Kidney (tissue), 22 donors: ENCODE measurements at places on chromosomes 11 and 22.

DNA sequence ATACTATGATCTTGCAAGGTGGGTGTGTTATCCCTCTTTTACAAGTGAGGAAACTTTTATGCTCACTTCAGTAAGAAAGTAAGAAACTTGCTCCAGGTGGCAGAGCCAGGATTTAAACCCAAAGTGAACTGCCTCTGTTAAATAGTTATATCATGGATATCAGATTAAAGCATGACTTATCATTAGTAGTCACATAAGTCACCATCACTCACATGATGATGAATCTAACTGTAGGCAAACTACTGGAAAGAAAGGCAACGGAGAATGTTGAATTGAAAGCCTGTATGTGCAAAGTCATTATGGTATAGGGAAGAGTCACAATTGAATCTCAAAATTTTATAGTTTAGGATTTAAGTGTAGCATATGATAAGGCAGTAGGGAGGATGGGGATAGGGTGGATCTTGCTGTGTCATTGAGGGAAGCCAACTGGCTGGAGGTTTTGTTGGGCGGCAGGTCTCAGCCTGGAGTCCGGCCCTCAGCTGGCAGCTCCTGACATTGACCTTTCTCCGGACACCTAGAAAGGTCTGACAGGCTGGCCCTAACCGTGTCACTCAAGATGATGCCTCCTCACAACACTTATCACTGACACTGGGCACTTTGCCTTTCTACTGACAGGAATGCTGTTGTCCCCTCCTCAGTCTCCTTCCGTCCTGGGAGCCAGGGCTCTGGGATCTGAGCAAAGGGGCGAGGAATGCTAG lies 98.3 kb downstream of the EMSY start:
- no peak overlapping the region for H3K27ac ChIP-seq
- no peak for DNase-seq
- peaks cover 13% of the 10 kb centered on the region for H3K36me3 ChIP-seq
- no peak overlapping the region for H3K4me3 ChIP-seq

- H3K27ac ChIP-seq: no peak overlapping the region
- no peaks in the 10 kb centered on the region for H3K36me3 ChIP-seq
- no peak for DNase-seq
- no peak overlapping the region for H3K4me3 ChIP-seq
Measured at GRCh38 chr11:17718510-17718962, 835 bp upstream of the MYOD1 start.

- DNase-seq: no peak
- no peak overlapping the region for H3K27ac ChIP-seq
Measured at GRCh38 chr11:11584530-11584810, 37.3 kb downstream of the GALNT18 start.

DNA sequence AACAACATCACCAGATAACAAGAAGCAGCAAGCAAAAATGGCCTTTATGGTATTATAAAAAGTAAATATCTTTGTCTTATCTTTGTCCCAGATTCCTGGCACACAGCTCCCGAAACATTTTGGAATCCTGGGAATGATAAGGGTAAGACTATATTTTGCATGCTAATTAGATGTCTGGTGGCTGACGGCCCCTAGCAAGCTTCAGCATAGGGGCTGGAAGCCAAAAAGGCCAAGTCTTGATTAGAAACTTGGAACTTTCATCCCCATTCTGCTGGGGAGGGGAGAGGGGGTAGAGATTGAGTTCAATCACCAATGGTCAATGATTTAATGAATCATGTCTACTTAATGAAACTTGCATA lies 38.2 kb upstream of the EED start:
- no peak overlapping the region for H3K27ac ChIP-seq
- H3K36me3 ChIP-seq: no peaks in the 10 kb centered on the region
- DNase-seq: no peak
- H3K4me1 ChIP-seq: no peaks in the 10 kb centered on the region
- no peaks in the 10 kb centered on the region for H3K27me3 ChIP-seq
- no peak overlapping the region for H3K4me3 ChIP-seq

GRCh38 chr11:72712168-72712751 lies 38.0 kb upstream of the PDE2A start:
- DNase-seq: peak; percentile 87
- peaks cover 4% of the 10 kb centered on the region for H3K4me1 ChIP-seq
- H3K36me3 ChIP-seq: peaks cover 17% of the 10 kb centered on the region
- H3K27me3 ChIP-seq: no peaks in the 10 kb centered on the region
- H3K27ac ChIP-seq: no peak overlapping the region

DNA sequence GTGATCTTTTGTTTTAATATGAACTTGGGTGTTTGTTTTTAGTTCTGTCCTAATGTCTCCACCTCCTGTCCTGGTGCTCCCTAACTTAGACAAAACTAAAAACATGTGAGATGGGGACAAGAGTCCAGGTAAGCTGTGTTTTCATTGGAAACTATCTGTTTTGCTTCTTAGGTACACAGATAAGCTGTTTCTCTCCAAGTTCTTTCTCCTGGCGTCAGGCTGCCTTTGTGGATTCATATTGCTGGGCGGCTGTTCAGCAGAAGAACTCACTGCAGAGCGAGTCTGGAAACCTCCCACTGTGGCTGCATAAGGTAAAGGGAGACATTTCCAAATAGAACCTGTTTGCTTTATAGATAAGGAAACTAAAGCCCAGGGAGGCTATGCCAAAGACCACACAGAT lies 24.7 kb downstream of the PANX1 start:
- DNase-seq: no peak
- H3K27ac ChIP-seq: no peak overlapping the region
- no peak overlapping the region for H3K4me3 ChIP-seq
- no peaks in the 10 kb centered on the region for H3K27me3 ChIP-seq

- peak; percentile 91 for DNase-seq
- peaks cover 3% of the 10 kb centered on the region for H3K36me3 ChIP-seq
- H3K27ac ChIP-seq: peak overlapping the region; percentile 93
- H3K4me1 ChIP-seq: peaks cover 67% of the 10 kb centered on the region
- H3K4me3 ChIP-seq: no peak overlapping the region
Measured at GRCh38 chr11:118910309-118911112, 15.2 kb downstream of the BCL9L start.

- H3K4me3 ChIP-seq: no peak overlapping the region
- H3K4me1 ChIP-seq: peaks cover 4% of the 10 kb centered on the region
- DNase-seq: no peak
- H3K36me3 ChIP-seq: no peaks in the 10 kb centered on the region
- H3K27me3 ChIP-seq: no peaks in the 10 kb centered on the region
- H3K27ac ChIP-seq: no peak overlapping the region
Measured at GRCh38 chr11:119470317-119471291, 47.6 kb upstream of the THY1 start.

- H3K36me3 ChIP-seq: no peaks in the 10 kb centered on the region
- H3K27ac ChIP-seq: no peak overlapping the region
- no peaks in the 10 kb centered on the region for H3K4me1 ChIP-seq
- no peaks in the 10 kb centered on the region for H3K27me3 ChIP-seq
Measured at GRCh38 chr11:28730336-28730735, 622.1 kb downstream of the METTL15 start.

GRCh38 chr11:25435197-25435596 lies 896.7 kb upstream of the ANO3 start:
- no peaks in the 10 kb centered on the region for H3K27me3 ChIP-seq
- no peak overlapping the region for H3K4me3 ChIP-seq
- no peaks in the 10 kb centered on the region for H3K4me1 ChIP-seq
- DNase-seq: no peak
- H3K27ac ChIP-seq: no peak overlapping the region

DNA sequence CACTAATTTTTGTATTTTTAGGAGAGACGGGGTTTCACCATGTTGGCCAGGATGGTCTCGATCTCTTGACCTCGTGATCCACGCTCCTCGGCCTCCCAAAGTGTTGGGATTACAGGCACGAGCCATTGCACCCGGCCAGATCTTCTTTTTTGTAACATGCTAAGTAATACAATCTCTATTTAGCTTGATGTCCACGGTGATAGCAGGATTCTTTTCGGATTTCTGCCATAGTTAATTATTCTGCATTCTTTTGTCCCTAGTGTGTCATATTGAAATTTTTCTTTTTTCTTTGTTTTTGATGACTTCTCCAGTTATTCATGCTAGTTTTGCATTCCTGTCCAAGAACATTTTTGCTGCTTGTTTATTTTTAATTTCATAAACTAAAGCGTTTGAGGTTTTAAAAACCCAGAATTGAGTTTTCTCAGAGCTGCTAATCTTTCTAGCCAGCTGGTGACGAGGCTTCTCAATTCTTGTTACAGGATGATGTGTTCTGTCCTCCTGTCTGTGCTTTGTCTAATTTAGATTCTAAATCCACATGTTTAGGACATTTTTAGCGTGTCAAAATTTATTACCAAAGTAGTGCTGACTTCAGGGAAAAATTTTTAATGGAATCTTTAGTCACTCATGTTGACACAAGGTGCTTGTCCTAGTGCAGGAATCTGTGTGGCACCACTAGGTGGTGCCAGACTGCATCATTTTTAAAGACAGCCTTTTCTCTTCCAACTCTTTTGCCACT lies 21.8 kb downstream of the NF2 start:
- no peak overlapping the region for H3K27ac ChIP-seq
- H3K4me1 ChIP-seq: peaks cover 17% of the 10 kb centered on the region
- no peaks in the 10 kb centered on the region for H3K36me3 ChIP-seq
- H3K4me3 ChIP-seq: no peak overlapping the region

DNA sequence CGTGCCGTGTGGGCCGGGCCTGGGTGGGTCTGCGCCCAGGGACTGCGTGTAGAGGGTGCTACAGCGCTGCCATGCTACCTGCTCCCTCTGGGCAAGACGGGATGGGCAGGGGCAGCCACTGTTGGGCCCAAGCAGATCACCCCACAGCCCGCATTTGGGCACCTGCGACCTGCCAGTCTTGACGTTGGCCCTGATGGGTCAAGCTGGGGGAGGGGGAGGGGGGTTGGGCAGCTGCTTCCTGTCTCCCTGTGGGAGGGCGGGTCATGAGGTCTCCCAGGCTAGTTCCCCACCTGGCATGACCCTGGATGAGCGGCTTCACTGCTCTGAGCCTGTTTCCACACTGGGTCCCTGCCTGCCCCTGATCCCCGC lies 2.8 kb upstream of the RPS19BP1 start:
- H3K27ac ChIP-seq: no peak overlapping the region
- no peak overlapping the region for H3K4me3 ChIP-seq
- no peak for DNase-seq
- no peaks in the 10 kb centered on the region for H3K27me3 ChIP-seq
- peaks cover 18% of the 10 kb centered on the region for H3K4me1 ChIP-seq
- H3K36me3 ChIP-seq: no peaks in the 10 kb centered on the region

DNA sequence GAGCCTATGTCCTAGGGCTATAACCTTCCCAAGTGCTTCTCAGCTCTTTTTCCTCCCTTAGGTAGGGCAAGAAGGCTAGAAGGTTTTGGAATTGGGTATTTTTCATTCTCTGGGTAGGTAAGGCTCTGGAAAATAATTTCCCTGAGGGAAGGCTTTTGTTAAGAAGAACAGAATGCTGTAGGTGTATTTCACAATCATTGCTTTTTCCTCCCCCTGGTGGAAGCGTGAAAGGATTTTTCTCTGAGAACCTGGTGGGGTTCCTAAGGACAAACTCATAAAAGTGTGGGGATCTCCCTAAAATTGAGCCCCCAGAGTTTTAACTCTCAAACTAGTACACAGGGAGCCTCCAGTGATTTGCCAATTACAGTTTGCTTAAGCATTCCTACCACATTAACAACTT lies 41.1 kb upstream of the NARS2 start:
- no peak overlapping the region for H3K4me3 ChIP-seq
- no peak for DNase-seq
- H3K27ac ChIP-seq: no peak overlapping the region

DNA sequence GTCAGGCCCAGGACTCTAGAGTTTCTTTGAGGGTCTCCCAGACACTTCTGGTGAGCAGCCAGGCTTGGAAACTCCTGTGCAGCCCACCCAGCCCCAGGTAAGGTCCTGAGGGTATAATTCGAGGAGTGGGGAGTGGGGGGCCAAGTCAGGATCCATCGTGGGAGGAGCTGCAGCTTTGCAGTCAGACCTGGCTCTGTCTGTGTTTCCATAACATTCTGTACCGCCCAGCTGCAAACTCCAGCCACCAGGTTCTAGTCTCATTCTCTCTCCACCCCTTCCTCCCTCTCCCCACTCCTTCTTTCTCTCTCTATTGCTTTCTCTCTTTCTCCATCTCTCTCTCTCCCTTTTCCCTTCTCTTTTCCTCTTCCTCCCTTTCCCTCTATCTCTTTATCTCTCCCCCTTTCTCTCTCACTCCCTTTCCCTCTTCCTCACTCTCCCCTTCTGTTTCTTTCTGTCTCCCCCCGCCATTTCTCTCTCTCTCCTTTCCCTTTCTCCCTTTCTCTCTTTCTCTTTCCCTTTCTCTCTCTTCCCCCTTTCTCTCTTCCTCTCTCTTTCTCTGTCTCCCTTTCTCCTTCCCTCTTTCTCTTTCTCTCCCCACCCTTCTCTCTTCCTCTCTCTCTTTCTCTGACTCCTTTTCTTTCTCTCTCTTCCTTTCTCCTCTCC lies 127.2 kb downstream of the MN1 start:
- no peak overlapping the region for H3K27ac ChIP-seq
- H3K36me3 ChIP-seq: no peaks in the 10 kb centered on the region
- DNase-seq: no peak
- H3K27me3 ChIP-seq: no peaks in the 10 kb centered on the region
- H3K4me1 ChIP-seq: peaks cover 5% of the 10 kb centered on the region

- H3K4me3 ChIP-seq: no peak overlapping the region
- H3K4me1 ChIP-seq: no peaks in the 10 kb centered on the region
- DNase-seq: no peak
- no peak overlapping the region for H3K27ac ChIP-seq
- no peaks in the 10 kb centered on the region for H3K36me3 ChIP-seq
Measured at GRCh38 chr11:23079382-23079813, 219.1 kb upstream of the CCDC179 start.

- H3K4me3 ChIP-seq: no peak overlapping the region
- no peaks in the 10 kb centered on the region for H3K36me3 ChIP-seq
- no peak for DNase-seq
- no peaks in the 10 kb centered on the region for H3K27me3 ChIP-seq
Measured at GRCh38 chr11:58485961-58486360, 21.9 kb downstream of the OR5B21 start.

DNA sequence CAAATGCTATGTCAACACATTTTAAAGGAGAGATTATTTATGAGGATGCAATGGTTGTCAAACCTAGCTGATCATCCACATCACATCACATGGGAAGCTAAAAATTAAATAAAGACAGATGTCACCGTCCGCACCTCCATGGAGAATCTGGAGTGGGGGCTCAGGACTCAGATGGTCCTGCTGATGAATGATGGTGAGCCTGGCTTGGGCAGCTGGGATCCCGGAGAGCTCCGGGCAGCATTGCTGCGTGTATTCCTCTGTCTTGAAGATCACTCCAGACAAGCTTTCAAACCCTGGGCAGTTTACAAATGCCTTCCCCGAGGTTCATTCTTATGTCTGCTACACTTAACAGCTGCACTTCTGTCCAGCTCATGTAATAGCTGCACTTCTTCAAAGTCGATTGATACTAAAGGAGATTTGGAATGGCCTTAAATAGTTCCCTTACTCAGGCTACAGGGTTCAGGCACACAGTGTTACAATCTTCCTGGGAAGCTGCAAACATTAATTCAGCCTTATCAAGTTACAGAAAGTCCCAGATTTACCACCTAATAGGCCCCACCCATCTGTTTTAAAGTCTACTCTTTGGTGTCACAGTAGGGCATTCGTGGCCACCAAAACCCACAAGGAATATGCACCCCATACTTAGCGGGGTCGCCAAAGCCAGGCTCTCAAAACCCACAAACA lies 34.7 kb upstream of the CSNK2A3 start:
- no peaks in the 10 kb centered on the region for H3K36me3 ChIP-seq
- H3K27ac ChIP-seq: no peak overlapping the region
- no peak overlapping the region for H3K4me3 ChIP-seq
- H3K27me3 ChIP-seq: no peaks in the 10 kb centered on the region

- no peaks in the 10 kb centered on the region for H3K27me3 ChIP-seq
- no peak overlapping the region for H3K4me3 ChIP-seq
- H3K36me3 ChIP-seq: no peaks in the 10 kb centered on the region
- DNase-seq: no peak
Measured at GRCh38 chr11:102081313-102081712, 28.9 kb upstream of the YAP1 start.
